ENCODE measurements at places on chromosomes 4 and X. TPM values are rescaled to one million over a fixed set of nuclear protein-coding genes. Genes with fewer than 3 reads are reported as not detected.

MID1 gene
- 58.3 TPM for polyA plus RNA-seq

MAGEB2 gene
- polyA plus RNA-seq = not detected

FOXP3 gene
- polyA plus RNA-seq = 0.13 TPM

FAM9B gene
- not detected for polyA plus RNA-seq

LUZP4 gene
- not detected for polyA plus RNA-seq

CT45A10 gene
- polyA plus RNA-seq = not detected

DGKK gene
- not detected for polyA plus RNA-seq

CHM gene
- 13.9 TPM for polyA plus RNA-seq

FGA gene
- 10.2 TPM for polyA plus RNA-seq

DNA sequence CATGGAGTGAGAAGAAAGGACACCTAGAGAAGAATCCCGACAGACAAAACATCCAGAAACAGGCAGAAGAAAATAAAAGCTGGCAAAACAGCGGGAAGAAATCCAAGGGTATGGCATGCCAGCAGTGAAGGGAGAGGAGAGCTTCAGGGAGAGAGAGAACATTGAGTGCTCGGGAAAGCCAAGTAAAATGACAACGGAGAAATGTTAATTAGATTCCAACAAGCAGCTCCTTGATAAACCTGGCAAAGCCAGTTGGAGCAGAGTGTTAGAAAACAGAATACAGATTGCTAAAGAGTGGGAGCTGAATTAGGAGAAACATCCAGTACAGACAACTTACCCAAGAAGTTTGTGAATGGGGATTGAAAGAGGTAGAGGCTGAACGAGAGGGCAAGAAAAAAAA lies 40.4 kb upstream of the MAOA start:
- DNase-seq = no peak

- DNase-seq = no peak
Observed at GRCh38 chr4:37023504-37023903, 221.0 kb upstream of the NWD2 start.

DNA sequence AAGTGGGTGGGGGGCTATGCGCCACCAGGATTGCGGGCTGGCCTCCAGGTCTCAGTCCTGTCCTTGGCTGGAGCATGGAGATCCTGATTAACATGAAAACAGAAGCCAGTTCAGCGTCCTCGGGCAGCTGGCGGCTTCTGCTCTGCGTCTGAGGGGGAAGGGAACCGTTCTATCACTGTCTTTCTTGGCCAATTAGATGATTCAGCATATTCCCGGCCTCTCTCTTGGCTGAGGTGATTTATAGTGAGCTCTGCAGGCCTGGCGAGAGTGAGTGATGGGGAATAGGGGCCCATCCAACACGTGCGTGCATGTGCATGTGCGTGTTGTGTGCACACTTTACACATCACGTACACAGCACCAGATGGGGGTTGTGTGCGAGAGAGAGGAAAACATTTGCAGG lies 145.8 kb upstream of the ATP6AP2 start:
- DNase-seq = no peak

DNA sequence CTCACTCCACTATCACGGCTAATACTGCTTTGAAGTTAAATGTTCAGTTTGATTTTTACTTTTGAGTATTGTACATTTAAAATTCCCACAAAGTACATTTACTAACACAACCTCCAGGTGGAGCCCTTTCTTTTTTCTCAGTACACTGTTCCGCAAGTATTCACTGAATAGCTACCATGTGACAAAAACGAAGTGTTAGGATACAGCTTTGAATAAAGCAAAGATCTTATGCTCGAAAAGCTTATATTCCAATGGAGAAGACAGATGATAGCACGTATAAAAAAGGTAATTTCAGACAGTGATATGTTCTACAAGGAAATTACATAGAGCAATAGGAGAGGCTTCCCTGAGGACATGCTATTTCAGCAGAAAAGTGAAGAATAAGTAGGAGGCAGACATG lies 60.7 kb upstream of the ABCG2 start:
- DNase-seq = peak; percentile 22

- DNase-seq = no peak
Observed at GRCh38 chrX:15334561-15334960, 762 bp downstream of the PIGA start.

DNA sequence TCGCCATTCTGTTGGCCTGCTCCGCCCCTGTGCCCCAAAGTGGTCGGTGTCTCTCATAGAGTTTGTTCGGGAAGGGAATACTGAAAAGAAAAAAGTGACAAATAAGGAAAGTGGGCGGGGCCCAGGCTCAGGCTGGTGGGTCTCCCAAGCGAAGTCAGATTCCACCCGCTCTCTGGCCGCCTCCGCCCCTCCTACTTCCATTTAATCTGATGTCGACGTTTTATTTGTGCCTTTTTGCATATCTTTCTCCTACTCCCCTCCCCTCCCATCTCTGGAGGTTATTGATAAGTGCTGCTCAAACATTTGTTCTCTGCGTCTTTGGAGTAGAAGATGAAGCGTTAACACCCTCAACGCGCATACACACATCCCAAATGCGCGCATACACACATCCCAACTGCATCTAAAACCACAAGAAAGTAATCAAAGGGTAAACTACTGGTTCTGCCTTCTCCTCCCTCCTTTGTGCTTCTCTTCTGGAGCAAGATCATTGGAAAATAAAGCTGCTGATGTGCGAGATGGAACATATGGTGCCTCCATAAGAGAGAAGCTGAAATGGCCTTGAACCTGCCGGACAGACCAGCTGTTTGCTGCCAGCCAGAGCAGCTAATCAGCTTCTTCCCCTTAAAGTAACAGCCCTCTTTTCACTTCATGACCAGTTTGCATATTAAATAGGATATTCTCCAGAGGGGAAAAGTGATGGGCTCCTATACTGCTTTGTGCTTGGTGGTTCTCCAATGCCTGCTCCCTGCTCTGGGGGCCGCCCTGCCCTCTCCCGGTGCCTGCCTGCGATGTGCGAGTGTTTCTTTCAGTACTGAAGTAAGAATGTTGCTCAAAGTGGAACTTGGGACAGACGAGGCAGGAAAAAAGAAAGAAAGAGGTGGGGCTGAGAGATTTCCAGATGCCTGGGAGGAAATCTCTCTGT lies 3.1 kb downstream of the MAMLD1 start:
- no peak for DNase-seq

DNA sequence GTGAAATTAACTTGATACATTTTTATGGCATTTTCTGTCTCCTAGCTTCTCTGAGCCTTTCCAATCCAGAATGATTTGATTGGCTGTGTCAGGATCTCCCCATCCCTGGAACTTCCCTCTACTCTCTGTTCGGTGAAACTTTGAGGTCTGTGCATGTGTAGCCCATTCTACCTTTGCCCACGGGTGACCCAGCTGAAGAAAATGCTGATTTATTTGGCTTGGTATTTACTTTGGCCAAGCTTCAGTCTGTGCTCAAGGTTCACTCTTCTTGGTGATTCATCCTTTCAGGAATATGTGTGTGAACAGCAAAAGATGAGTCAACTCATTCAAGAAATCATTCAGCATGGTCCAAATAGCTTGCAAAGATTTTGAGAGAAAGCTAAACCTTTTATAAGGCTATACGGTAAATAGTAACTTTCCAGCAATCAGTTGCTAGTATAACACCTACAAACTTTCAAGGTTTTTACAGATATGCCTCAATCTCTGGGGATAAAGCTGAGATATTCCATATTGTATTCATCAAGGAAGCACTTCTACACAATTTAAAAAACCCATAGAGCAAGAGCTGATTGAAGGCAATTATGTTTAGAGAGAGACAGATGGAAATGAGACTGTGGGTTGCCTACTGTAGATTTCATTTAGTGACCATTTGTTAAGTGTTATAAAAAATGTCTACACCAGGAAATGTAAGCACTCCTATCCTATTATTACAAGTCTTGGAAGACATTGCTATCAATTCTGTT lies 233.9 kb upstream of the CXXC4 start:
- peak; percentile 85 for DNase-seq

DNA sequence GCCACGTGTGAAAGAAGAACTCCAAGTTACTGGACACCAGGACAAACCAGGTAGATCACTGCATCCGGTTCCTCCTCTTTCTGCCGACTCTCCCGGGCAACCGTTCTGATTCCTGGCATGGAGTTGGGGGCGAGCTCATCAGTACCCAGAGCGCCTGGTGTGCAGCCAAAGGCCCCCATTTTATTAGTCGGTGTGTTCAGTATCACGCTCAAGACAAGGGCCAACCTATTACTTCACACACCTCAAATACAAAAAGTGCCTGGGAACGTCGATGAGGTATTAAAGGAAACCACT lies 2.8 kb upstream of the CTBP1 start:
- no peak for DNase-seq

GRCh38 chrX:16851421-16851820 lies 18.7 kb downstream of the RBBP7 start:
- DNase-seq = no peak

GRCh38 chrX:40154853-40155588 lies 57.3 kb upstream of the BCOR start:
- DNase-seq = peak; percentile 44

- DNase-seq = no peak
Observed at GRCh38 chr4:84392951-84393590, 106.0 kb downstream of the NKX6-1 start.

DNA sequence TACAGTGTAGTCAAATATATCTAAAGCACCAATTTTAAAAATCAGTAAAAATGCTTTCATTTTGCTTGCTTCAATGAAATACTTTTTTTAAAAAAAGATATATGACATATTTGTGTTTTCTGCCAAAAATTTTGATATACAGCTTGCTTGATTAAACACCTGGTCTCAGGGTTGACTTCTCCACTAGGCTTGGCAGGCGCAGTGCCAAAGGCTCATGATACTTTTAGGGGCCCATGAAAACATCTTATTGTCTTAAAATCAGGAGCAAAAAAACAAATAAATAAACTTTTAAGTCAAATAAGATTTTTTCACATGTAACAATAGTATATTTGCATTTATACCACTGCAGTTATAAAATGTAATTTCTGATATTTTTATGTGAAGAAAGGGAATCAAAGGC lies 95.6 kb downstream of the ADGRA3 start:
- no peak for DNase-seq

DNA sequence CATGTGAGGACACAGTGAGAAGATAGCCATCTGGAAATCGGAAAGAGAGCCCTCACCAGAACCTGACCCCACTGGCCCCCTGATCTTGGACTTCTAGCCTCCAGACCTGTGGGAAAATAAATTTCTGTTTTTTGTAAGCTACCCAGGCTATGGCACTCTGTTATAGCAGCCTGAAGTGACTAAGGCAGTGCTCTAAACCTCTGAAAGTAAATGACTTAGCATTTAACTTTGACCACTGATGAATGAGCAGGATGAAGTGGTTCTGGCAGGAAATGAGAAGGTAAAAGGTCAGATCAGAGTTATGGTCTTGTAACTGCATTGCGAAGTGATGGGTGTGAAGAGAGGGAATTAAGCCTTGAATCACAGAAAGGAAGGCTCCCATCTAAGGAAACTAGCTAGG lies 17.0 kb downstream of the GPAT3 start:
- DNase-seq = peak; percentile 52

DNA sequence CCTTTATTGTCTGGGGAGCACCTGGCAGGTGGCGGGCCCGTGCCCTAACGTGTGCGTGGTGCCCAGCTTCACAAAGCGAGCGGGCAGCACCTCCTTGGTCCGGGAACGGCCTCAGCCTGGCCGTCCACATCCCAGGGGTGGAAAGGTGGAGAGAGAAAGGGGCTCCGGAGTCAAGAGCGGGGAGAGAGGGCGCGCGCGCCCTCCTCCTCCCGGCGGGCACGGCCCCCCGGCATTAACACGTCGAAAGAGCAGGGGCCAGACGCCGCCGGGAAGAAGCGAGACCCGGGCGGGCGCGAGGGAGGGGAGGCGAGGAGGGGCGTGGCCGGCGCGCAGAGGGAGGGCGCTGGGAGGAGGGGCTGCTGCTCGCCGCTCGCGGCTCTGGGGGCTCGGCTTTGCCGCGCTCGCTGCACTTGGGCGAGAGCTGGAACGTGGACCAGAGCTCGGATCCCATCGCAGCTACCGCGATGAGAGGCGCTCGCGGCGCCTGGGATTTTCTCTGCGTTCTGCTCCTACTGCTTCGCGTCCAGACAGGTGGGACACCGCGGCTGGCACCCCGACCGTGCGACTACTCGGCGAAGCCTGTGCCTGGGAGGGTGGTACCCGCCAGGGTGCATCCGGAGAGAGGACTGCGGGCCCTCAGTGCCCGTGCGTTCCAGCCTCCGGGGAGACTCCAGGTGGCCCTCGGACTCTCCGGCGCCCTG lies at the start of gene KIT:
Gene KIT (plus strand): TSS at position 407 of the 701 bp plus-strand sequence. CDS start 58 bp downstream, at position 465.
- no peak for DNase-seq

DNA sequence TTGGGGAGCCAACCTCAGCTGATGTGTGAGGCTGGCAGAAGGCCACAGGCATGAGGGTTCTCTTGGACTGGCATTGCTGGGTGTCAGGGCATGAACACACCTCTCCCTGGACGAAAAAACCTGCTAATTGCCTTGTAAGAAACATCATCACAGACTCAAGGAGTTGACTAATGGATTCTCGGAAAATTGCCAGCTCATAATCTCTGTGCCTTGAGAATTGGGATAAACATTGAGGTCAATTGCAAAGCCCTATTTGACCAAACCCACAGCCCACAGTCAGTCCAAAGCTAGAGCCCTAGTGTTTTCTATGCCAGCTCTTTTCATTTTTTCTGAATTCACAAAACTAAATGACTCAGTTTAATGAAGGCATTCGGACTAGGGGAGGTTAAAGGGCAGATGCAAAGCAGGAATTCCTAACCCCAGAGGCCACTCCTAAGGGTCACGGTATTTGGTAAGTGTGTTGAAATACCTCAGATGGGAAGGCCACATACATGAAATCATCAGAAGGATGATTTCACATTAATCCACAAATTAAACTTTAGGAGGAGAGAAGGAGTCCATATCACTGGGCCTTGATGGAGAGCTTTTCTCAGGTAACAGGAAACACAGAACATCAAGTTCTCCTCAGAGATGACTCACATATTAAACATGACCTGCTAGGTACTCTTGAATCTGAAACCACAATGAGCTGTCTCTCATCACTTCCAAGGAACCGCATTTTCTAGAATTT lies 39.0 kb upstream of the RASL11B start:
- no peak for DNase-seq

DNA sequence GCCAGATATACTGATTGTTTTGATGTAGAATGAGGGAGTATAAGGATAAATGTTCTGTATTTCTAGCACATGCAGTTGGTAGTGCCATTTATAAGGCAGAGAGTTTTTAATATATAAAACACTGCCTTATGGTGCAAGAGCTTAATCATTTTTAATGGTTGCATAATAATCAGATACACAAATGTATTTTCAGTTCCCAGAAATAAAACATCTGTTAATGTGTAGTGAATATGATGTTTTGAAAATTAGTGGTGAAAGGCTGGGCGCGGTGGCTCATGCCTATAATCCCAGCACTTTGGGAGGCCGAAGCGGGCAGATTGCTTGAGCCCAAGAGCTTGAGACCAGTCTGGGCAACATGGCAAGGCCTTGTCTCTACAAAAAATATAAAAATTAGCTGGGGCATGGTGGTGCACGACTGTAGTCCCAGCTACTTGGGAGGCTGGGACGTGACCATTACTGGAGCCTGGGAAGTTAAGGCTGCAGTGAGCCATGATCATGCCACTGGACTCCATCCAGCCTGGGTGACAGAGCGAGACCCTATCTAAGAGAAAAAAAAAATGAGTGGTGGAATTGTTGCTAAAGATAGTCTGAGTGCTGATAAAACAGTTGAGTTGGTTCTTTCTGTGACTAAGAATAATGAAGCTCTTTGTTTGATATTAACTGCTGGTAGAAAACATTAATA lies 29.3 kb downstream of the CLCN3 start:
- no peak for DNase-seq

- no peak for DNase-seq
Observed at GRCh38 chr4:87580057-87580456, 28.3 kb upstream of the DSPP start.

- DNase-seq = no peak
Observed at GRCh38 chrX:68658530-68658929, 11.1 kb downstream of the STARD8 start.

Data from A549 (cell line).